ENCODE measurements at places on chromosomes 2 and 18.

DNA sequence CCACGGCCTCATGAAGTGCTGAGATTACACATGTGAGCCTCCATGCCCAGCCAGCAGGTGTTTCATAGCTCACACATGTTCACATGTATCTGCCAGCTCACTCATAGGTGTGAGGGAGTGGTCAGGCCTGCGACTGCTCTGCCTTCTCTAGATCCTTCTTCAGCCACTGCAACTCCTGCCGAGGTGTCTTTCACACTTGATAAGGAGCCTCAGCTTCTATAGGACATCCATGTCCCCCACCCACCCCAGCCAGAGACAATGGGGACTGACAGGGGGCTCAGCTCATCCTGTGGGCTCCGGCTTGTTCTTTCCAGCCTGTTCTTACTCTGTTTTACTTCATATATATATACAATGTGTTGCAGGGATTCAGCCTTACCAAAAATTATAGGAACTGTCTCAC is 286.5 kb upstream of the MGAT5 start:
- no peak for DNase-seq

DNA sequence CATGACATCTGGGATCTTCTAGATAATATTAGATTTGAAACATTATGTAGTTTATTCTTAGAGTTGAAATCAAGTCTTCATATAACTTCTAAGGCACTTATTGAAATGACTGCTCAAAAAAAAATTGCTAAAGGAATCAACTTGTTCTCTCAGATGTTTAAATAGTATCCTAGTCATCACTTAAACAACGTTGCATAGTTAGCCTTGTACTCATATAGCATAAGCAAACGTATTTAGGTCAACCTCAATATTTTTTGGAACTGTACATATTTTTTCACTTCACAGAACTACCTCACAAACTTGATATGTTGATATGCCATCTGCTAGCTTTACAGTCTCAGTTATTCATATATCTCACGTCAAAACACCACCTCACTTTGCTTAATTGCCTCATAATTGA is 47.1 kb upstream of the CREB1 start:
- no peak for DNase-seq

DNA sequence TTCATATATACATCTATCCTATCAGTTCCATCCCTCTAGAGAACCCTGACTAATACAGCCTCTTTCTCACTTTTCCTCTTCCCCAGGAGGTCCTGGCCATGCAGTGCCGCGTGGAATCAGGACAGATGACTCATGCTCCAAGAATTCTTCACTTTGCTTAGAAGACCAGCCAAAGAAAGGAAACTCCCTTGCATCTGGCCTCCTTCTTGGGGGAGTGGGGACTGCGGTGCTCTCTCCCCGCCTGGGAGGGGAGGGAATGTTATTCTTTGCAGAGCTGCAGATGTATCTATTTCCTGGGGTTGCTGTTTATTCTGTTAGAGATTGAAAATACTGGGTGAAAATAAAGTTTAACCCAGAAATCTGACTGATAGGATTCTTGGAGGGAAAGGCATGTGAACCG is 111.5 kb upstream of the SH3BP4 start:
- no peak for DNase-seq

DNA sequence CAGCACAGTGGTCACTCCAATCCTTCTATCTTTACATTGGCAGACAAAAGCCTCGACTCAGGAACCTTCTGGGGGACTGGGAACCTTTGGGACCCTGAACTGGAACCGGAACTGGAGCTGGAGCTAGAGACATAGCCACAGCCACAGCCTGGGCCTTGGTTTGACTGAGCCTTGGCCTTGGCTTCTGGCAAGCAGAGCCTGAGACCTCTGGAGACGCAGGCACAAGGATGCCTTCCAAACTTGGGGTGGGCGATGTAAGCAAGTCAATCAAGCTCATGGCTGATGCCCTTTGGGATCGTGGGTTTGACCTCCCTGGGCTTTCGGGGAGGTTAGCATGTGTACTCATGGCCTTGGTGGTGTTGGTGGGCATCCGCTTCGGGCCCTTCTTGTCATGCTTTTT is 619.3 kb downstream of the MBD2 start:
- DNase-seq = no peak

DNA sequence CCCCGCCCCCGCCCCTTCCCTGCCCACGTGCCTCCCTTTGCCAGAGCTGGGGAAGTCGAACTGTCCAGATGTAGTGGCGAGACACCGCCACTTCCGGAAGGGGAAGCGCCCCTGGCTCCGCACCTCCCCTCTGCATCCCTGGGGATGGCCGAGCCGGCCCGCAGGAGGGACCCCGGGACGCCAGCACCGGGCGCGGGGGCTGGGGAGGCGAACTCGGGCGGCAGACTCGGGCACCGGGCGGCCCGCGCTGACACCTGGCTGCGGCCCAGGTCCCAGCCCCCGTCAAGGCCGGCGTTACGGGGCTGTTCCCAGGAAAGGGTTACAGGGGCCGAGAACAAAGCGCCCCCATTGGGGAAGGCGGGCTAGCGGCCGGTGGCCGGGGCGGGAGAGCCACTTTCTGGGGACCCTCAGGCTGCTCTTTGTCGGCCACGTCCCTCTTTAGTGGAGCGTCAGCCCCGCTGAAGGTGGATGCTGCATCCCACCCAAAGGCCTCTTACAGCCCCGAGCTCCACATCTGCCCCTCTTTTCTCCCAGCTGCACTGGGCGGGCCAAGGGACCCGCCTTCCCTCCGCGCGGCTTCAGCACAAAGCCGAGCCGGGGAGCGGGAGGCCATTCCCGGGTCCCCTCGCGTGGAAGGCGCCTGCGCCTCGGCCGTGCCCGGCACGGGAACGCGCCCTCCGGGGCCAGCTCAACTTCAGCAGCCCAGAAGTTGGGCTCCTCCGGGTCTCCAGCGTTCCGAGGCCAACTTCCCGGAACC is 1.3 kb downstream of the SDC1 start:
- no peak for DNase-seq

DNA sequence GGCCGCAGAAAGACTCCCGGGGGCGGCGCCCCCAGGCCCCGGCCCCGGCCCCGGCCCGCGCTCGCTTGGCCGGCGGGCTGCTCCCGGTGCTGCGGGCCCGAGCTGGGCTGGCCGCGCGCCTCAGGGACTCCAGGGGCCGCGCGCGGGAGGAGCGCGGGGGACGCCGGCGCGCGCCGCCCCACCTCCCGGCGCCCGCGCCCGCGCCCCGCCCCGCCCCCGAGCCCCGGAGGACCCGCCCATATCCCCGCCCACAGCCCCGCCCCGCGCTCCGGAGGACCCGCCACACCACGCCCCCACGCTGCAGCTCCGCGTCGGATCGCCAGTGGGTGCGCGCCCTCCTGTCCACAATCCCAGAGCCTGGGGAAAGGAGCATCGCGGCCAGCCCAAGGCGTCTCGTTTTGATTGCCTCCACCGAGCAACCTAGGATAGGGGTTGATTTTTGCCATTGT is at the start of gene PARD6G:
PARD6G (minus strand) TSS at position 122 of the 449 bp plus-strand sequence. CDS start 166 bp downstream, outside the sequence.
- no peak for DNase-seq

- DNase-seq = no peak
Measured at GRCh38 chr18:44895176-44895798, 214.6 kb downstream of the SETBP1 start.

GRCh38 chr2:169185711-169186110 is 116.3 kb downstream of the DHRS9 start:
- DNase-seq = no peak

DNA sequence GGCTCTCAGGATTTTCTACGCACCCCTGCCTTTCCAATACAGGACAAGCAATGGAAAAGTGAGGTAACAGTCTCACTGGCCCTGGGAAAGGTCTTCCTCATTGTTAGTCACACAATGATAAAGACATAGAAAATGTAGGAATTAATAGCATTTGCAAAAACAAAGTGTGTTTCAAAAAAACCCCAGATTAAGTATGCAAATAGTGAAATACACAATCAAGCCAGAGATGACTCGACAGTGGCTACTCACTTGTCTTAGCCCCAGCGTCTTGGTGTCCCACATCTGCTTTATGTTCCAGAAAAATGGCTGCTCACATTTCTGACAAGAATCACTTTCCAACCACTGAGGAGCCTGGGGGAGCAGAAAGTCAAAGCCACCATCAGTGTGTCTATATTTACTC is 47.0 kb upstream of the AP1S3 start:
- DNase-seq = no peak

DNA sequence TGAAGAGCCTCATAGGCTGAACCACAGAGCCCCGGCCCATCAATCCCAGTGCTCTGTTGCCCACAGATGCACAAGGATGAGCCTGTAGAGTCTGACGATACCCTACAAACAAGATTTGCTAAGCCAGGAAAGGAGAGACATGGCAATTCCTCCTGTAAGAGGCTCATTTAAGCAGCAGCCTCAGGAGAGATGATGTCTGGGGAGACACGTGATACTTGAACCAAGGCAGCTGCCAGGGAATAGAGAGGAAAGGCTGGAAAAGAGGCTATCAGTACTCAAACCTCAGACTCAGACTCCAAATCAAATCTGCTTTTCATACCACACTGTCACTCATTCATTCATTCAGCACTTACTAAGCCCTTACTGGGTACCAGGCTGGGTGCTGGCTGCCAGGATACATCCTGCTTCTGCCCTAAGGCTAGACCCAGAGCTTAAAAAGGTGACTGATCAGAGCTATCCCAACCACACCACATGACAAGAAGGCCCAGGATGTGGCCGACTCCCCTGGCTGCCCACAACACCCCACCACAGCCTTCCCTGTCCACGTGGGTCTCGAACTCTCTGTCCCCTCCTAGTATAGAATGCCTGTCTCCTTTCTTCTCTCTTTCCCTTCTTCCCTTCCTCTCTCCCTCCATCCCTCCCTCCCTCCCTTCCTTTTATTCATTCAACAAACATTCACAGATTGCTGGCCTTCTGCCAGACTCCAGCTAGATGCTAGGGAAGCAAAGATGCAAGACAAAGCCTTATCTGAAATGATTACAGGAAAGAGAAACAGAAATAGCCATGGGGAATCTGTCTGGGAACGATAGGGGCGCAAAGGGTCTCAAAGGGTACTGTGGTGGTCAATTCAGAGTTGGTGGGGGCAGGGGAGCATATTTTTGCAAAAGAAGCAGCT is 23.4 kb upstream of the KCNK3 start:
- no peak for DNase-seq

DNA sequence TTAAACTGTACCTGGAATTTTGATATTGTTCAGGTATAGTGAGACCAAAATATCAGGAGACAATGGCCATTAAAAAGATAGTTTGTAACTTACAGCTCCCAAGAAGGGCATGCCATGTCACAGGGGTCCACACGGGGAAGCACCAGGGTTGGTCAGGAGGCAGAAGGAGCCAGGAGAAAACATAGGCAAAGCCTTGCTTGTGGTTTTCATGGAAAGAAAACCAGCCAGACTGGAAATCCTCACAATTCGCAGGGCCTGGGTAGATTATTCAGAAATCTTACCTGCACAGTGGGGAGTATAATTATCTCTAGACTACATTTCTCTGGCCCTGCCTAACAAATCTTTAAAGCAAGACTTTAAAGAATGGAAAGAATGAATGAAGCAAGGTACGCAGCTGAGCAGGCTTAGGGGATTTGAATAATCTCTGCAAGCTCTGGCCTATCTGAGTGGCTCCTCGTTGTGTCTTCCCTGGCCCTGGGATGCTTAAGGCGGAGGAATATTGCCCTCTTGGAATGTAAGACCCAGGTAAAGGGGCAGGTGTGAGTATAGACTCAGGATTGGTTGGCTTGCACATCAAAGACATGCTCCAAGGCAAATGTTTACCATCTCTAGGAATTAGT is 66.9 kb upstream of the CDC42EP3 start:
- DNase-seq = no peak

DNA sequence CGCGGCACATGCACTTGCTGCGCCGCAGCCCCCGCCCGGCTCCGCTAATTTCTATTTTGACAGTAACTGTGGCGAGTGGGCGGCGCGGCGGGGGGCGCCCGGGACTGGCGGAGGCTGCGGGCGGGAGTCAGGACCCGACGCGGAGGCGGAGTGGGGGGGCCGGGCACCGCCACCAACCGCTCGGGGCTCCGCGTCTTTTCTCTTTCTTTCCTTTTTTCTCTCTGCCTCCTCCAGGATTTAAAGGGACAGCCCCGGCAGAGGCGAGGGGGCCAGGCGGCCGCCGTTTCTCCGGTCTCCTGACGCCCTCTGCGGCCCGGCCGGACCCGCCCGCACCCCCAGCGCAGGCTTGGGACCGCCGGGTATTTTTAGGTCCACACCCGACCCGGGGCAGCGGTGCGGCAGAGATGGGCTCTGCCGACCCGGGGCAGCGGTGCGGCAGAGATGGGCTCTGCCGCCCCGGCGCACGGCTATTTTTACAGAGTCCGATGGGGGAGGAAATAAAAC is 460 bp upstream of the ZBTB7C start:
- no peak for DNase-seq

- DNase-seq = no peak
Measured at GRCh38 chr2:112849956-112850355, 13.4 kb upstream of the IL1B start.

GRCh38 chr18:9594823-9595596 is 19.3 kb downstream of the PPP4R1 start:
- no peak for DNase-seq

- DNase-seq = no peak
Measured at GRCh38 chr18:23053776-23054457, 81.4 kb upstream of the CABLES1 start.

GRCh38 chr2:118237451-118237850 is 149.2 kb downstream of the INSIG2 start:
- no peak for DNase-seq

DNA sequence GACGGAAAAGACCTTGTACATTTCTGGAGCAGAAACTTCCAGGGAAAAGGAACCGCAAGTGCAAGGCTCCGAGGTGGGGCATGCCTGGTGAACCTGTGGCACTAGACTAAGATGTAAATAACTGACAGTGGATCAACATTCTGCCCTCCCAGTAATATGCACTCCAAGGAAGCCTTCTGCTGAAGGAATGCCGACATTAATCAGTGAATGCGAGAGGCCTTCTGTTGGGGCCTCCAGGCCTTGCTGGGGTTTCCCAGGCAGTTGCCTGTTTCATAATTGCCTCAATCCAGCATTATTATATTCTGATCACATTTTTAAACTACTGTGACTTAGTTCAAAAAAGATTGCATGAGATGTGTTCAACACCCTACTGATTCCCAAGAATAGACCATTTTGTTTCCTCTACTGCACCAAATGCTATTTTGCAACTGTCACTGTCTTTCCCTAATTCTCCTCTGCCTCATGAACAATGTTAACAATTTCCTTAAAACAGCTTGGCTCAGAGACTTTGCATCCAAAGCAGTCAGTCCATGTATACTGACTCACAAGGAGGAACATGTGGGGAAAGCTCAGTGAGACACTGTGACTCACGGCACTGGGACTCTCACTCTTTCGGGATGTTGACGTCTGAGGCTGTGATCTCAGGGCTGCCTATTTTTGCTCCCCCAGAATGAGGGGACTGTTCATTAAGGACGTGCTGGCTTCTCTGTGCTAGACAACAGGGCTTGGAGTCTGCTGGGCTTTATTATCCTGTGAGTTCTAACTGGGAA is 10.5 kb upstream of the DSG2 start:
- no peak for DNase-seq

DNA sequence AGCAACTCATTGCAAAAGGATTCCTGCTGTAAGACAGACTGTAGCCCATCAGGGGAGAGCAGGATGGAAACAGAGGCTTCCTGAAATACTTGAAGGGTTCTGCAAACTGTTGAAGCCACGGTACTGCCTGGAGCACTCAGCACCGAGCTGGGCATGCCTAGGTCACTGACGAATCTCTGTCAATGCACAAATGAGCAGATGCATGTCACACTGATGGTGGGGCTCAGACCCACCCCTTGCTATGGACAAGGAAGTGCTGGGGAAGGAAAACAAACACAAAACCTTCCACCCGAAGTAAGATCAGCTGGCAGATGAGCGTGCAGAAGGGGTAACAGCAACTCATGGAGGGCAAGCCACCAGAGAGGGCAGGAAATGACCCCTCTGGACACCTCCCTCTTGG is 136.7 kb downstream of the BCL2 start:
- no peak for DNase-seq

GRCh38 chr2:86160156-86160952 is 34.9 kb downstream of the IMMT start:
- DNase-seq = no peak

All from cortex of kidney (tissue), 1 donor.